ENCODE measurements at places on chromosomes 3 and 15.

GRCh38 chr3:98513091-98513511 is 9.6 kb downstream of the CLDND1 start:
- DNase-seq = no peak

DNA sequence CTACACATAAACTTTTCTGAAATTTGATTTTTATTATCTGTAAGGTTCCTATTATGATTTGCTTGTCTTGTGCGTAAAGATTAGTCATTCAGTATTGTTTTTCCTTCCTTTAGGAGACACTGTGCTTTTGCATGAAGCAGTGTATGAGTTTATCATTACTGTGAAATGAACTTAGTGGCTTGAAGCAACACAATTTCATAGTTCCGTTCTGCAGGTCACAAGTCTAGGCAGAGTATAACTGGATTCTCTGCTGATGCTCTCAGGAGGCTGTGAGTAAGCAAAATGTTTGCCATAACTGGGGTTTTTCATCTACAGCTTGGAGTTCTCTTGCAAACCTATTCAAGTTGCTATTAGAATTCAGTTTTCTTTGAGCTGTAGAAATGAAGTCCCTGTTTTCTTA is 1136.1 kb downstream of the OTOL1 start:
- no peak for DNase-seq

- DNase-seq = no peak
Measured at GRCh38 chr3:66738625-66739365, 238.0 kb upstream of the LRIG1 start.

GRCh38 chr3:53377794-53378193 is 30.5 kb upstream of the DCP1A start:
- no peak for DNase-seq

All from NCI-H526 (cell line).